ENCODE measurements at places on chromosomes 16 and 17.

DNA sequence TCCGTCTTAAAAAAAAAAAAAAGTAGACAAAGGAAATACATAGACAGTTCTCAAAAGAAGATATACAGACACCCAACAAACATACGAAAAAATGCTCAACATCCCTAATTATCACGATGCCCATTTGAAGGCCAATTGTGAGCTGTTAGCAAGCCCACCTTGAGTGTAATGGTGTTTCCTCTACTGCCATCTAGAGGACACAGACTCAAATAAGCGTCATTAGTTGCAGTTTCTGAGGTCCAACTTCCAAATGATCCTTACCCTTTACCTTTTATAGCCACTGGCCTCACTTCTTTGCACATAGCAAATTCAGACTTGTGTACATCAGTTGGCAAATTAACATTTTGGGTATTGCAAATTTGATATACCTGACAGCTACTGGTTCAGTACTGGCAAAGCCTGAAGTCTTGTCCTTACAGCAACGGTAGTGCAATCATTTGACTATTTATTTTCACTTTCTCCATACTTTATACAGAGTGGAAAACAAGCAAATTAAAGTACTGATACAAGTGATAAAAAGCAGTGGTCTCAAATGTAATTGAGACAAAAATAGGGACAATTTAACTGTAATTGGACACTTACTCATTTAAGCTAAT is 536.3 kb upstream of the EEF2KMT start:
- no peak for DNase-seq

GRCh38 chr16:7405166-7405565 is 72.5 kb downstream of the RBFOX1 start:
- DNase-seq = no peak

- DNase-seq = no peak
Measured at GRCh38 chr17:75876190-75876937, 2.0 kb downstream of the TRIM47 start.

DNA sequence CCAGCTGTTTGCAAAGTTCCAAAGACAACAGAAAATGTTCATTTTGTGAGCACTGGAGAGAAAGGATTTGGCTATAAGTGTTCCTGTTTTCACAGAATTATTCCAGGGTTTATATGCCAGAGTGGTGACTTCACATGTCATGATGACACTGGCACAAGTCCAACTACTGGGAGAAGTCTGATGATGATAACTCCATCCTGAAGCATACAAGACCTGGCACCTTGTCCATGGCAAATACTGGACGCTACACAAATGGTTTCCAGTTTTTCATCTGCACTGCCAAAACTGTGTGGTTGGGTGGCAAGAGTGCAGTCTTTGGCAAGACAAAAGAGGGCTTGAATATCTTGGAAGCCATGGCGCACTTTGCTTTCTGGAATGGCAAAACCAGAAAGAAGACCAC is 385.0 kb downstream of the CDH11 start:
- DNase-seq = no peak

GRCh38 chr17:57677301-57677700 is 67.8 kb downstream of the CCDC182 start:
- no peak for DNase-seq

GRCh38 chr16:78075800-78076199 is 23.7 kb upstream of the WWOX start:
- DNase-seq = no peak

- no peak for DNase-seq
Measured at GRCh38 chr17:74404789-74405188, 27.1 kb upstream of the GPRC5C start.

- no peak for DNase-seq
Measured at GRCh38 chr16:11986521-11987057, 10.1 kb downstream of the SNX29 start.

DNA sequence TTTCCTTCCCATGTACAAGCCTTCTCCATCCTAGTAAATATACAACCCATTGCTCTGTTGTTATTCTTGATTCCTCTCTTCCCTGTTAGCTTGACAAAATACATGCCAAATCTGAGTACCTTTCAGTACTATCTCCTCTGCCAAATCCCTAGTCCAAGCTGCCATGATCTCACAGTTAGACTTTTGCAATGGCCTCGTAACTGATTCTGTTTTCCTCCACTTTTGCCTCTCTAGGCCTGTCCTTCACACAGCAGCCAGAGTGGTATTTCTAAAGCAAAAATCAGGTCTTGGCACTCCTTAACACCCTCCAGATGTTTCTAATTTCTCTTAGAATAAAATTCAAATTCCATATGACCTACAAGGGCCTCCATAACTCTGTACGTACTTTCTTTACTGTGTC is 153.0 kb upstream of the RBL2 start:
- no peak for DNase-seq

GRCh38 chr16:1351215-1351581 is 480 bp downstream of the TSR3 start:
- DNase-seq = no peak

GRCh38 chr16:397135-397661 is at the start of gene NME4:
Gene NME4 (plus strand): TSS chr16:397199. CDS start chr16:397223, 24 bp downstream.
- DNase-seq = no peak

All from omental fat pad (tissue), 4 donors.